ENCODE measurements at places on chromosomes 2 and 18.

- DNase-seq, result peak; percentile 25
Observed at GRCh38 chr2:30115141-30115980, 31.4 kb upstream of the YPEL5 start.

DNA sequence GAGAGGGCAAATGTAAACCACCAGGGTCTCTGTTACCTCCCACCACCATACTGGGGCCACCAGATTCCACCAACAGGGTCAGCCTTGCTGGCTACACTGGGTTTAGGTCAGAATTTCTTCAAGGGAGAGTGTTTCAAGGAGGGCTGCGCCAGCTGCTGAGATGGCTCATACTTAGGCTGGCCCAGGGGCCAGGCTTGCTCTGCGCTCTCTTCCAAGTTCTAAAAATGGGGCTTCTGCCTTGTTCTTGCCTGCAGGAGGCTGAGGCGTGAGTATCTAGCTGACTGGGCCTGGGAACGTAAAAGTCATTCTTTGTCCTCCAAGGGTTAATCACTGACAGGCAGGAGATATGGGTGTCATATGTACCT, 28.1 kb downstream of the MRPL33 start:
- no peak for DNase-seq

DNA sequence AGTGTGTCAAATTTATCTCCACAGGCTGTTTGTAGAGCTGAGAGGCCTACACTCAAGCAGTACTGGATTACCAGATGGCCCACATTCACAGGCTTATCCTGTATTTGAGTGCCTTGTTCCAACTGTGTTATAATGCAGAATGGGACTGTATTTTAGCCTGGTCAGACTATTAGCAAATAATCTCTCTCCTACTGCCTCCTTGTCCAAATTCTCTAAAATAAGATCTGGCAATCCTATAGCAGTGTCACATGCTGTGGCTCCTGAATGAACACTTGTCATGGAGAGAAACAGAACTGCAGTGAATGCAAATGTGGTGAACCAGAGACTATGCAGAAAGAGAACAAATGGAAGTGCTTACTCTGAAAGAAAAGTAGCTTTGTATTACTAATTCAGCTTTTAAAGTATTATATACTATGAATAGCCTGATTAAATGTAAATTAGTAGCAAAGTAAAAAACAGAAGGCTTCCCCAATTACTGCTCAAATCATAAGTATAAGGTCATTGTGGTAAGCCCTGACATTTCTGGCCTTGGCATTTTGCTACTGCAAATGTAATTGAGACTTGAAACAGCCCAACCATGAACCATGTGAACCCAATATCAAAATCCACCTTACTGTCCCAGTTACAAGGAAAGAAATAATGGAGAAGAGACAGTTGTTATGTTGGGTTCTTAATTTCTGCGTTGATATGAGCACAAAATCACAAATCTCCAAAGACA, 80.0 kb downstream of the MAP4K3 start:
- no peak for DNase-seq

DNA sequence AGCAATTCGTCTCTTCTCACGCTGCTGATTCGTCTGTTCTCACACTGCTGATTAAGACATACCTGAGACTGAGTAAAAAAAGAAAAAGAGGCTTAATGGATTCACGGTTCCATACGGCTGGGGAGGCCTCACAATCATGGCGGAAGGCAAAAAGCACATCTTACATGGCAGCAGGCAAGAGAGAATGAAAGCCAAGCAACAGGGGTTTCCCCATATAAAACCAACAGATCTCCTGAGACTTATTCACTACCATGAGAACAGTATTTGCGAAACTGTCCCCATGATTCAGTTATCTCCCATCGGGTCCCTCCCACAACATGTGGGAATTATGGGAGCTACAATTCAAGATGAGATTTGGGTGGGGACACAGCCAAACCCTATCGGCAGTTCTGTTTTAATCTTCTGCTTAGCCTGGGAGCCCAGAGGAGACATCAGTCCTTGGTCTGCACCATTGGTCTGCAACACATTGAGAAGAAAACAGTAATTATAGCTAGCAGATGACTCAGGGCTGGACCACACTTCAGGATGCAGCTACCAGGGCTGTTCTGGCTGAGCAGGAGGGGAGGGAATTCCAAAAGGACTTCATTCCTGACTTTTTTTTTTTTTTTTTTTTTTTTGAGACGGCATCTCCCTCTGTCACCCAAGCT, 69.4 kb downstream of the CABLES1 start:
- DNase-seq, result no peak

- no peak for DNase-seq
Observed at GRCh38 chr2:236176951-236177350, 8.8 kb upstream of the GBX2 start.

DNA sequence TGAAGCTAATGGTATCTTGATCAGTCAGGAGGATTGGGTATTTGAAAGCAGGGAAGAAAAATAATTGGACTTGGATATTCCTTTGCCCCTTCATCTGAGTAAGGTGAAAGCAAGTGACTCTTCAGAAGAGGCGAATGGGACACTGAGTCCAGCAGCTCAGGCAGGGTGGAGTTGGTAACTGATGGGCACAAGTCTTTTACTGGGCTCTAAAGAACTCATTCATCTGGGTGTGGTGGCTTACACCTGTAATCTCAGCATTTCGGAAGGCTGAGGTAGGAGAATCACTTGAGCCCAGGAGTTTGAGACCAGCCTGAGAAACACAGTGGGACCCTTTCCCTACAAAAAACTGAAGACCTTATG, 11.2 kb downstream of the CFLAR start:
- no peak for DNase-seq

DNA sequence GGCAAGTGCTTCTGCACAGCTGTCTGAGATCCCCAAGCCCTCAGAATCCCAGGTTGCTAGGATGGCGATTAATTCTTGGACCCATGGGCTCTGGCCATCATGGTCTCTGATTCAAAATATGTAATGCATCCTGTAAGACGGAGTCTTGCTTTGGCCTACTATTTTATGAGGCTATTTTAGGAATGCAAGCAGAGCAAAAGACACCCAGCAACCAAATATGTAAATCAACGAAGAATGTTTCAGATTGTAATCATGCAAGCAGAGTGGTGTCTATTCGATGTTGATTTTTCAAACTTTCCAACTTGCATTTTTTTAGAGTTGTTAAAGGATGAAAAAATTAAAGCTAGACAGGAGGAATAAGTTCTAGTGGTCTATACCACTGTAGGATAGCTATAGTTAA, 154.8 kb downstream of the COL6A3 start:
- no peak for DNase-seq

DNA sequence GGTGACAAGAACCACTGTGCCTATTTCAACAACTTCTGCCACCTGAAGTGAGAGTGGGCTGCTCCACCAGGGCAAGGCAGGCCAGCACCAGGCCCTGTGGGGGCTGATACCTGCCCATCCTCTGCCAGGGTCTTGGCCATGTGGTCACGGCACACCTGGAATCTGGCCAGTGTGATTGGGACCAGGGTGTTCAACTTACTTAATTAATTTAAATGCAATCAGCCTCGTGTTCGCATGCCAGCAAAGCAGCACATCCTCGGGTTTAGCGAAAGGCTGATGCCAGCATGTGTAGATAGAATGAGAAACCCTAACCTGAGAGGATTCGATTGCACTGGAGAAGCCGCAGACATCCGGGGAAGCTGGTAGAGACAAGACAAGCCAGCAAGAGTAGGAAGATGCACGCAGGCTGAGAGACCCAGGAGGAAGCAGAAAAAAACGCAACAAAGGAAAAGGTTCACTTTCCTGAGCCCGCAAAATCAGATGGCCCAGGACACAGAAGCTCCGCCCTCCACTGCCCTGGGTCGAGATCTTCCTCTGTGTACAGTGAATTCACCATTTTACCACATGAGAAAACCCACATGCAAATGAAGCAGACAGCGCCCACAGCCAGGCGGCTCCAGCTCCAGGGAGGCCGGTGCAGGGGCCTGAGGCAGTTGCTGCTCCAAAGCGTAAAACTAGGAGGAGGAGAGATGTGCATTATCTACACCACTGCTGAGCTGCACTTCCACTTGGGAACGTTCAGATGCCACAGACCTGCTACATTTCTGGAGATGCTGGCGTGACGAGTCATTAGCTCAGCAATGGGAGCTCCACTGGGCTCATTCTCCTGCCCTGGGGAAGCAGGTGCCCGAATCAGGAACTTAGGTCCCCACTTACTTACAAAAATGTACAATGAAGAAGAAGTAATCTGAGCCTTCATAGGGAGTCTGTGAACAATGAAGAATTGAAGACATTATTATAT, 92.1 kb downstream of the TMEM18 start:
- no peak for DNase-seq

DNA sequence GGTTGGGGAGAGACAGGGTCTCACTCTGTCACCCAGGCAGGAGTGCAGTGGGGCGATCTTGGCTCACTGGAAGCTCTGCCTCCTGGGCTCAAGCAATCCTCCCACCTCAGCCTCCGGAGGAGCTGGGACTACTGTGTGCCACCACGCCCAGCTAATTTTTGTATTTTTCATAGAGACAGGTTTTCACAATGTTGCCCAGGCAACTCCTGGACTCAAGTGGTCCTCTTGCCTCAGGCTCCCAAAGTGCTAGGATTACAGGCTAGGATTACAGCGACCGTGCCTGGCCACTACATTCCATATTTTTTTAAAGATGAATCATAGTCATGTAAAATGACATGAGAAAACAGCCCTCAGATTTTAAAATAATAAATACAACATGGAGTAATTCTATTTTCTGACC, 32.3 kb downstream of the CWC22 start:
- no peak for DNase-seq

GRCh38 chr2:158633261-158633660, 161.9 kb upstream of the DAPL1 start:
- DNase-seq, result no peak

DNA sequence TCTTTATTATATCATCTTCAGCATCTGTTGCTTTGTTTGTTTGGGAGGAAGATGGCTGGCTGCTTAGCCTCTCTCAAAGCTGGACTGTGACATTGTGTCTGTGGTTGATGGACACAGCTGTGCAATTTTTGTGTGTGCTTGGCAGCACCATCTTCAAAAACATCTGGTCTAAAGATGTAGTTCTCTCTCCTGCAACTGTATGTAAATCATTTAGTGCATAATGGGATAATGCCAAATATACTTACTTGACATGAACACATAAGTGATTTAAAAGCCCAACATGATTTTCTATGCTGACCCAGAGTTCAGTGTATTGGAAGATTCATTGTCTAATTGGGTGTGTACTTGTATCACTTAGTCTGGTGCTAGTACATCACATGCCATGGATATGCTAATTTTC, 112.2 kb downstream of the MAP4K4 start:
- no peak for DNase-seq

DNA sequence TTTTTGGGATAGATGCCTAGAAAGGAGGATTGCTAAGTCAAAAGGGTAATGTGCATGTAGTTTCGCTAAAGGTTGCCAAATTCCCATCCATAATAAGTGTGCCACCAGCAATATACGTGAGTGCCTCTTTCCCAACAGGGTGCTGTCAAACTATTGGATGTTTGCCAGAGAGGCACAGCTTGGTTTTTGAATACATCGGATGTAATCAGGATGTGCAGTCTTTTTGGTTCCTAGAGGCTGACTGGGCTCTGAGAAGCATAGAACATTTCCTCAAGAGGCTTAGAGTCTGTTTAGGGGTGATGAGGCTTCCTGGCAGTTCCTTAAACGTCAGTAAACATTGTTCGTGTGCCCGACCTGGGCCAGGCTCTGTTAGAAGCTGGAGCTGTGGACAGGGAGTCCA, 28.0 kb downstream of the AGAP1 start:
- peak; percentile 11 for DNase-seq

DNA sequence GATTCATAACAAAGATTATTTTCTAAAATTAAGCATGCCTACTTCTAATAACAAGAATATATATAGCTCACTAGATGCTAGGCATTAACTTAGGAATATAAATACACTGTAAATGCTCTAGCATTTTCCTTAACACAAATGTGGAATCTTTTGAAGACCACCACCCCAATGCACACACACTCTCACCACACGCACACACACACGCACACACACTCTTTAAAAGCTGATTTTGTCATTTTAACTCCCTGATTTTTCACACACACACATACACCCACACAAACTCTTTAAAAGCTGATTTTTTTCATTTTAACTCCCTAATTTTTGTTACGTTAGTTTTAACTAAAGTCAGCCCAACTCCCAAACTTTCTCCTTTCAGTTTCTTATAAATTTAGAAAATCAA, 3.0 kb downstream of the COL5A2 start:
- no peak for DNase-seq

DNA sequence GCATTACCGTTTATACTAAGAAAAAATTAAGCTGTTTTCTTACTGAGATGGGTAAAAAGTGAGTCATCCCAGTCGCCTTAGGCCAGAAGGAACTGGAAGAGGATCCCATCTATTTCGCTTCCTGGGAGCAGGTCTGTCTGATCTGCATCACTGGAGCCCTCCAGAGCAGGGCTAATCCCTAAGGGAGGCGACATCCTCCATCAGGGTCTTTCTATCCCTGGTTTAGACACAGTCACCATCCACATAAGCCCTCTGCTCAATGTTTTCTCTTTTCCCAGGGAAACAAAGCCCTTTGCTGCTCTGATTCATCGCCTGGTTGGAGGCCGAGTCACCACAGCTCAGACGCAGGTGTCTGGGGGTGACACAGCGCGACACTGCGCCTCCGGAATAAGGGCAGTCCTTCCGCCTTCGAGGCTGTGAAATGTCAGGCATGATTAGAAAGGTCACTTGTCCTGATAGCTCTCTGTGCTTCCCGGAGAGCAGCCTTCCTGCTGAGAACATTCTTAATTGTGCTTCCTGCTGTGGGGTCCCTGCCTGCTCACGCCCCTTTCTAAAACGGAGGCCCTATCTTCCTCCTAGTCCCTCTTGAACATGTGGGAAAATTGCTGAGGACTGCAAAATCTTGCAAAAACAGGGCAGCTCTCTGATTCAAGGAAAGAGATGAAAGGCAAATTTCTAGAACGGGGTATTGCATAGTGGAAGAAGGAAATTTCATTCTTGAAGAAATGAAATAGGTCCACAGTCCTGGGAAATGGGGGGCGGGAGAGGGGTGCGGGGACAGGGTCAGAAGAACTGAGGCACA, 56.3 kb downstream of the MARCHF4 start:
- DNase-seq, result no peak

DNA sequence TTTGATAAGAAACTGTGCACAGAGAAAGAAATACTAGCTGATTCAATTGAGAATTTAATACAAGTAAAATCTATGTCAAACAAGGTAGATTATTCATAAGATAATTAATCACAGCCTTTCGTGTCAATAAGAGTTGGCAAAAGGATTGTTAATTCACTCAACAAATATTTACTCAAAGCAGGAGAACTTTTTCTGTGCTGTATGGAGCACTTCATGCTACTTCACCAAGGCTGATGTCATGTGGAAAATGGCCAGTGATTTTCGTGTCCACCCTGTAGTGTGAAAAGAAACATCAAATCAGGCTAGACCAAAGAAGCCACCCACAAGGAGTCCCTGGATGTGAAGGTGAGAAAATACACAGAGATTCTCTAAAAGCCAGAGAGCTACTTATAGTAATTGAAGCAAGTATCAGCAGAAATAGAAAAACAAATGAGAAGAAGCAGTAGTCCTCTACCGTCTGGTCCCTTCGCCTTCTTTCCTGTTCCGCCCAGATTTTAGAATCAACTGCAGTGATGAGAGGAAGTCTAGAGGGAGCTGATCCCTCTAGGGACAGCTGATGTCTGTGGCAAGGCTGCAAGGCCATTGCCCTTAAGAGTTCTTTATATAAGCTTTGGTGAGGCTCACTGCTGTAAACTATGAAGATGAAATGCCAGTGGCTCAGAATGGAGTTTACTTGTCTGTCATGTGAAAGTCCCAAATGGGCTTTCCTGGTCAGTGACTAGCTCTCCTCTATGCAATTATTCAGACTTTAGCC, 201.3 kb upstream of the APCDD1 start:
- no peak for DNase-seq

GRCh38 chr18:2856547-2857170, 9.9 kb downstream of the EMILIN2 start:
- no peak for DNase-seq

- no peak for DNase-seq
Observed at GRCh38 chr2:56379066-56379465, 195.3 kb downstream of the CCDC85A start.

Data from cerebellar nuclear complex (tissue), 1 donor.